ENCODE measurements at places on chromosomes 4 and X.

DNA sequence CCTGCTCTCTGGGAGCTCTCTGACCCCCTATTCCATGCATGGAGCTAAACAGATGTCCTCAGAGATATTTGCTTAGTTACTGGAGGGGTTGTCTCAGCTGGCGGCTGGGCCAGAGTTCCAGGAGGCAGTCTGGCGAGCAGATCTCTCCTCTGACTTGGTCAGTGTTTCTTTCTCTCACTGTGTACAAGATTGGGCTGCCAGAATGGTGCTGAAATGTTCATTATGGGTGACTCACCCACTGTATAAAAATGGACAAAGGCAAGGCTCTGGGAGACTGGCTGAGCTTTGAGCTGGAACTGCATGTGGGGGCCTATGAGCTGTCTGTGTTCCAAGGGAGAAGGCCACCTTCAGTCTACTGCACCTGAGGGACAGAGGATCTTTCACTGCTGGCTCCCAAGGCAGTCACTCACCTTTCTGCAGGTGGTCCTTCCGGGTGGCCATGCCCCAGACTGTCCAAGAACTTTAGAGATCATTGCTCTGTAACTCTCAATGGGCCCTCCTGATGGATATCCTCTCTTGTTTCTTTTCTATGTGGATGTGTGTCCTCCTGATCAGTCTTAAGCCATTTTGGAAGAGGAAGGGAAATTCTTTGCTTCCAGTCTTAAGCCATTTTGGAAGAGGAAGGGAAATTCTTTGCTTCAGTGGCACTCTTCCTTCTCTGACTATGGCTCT lies 88.2 kb downstream of the CFAP299 start:
- no peak for DNase-seq

DNA sequence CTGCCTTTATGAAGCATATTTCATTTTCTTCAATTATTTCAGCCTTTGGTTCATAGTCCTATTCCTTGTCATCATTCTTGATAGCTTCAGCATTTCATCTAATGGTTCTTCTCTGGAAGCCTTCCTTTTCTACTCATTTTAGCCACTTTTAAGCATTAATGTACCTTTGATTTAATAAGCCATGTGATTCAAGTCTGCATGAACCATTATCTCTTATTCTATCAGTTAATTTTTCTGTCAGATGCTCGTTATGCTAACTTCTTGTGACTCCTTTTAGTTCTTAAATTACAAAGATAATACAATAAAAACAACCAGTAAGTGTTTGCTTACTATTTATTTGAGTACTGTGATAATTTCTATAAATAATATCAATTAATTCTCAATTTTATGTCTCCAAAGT lies 210.1 kb upstream of the MAB21L2 start:
- no peak for DNase-seq

- DNase-seq = no peak
Observed at GRCh38 chr4:25423548-25423947, 46.5 kb downstream of the ANAPC4 start.

DNA sequence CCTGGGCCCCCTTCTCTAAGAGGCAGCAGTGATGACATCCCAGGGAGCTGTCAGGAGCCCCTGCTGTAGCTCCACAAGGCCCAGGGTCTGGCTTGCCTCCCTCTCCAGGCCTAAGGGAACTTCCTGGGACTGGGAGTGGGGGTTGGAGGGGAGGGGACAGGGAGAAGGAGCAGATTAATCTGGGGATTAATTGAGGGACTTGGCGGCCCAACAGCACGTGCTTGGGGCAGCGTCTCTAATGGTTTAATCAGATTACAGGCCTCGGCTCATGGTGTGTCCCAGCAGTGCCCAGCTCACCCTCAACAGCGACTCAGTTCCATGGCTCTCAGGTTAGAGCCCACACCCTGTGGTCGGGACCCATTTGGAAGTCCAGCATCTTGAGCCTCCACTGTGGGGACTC lies 47.9 kb downstream of the EFNB1 start:
- no peak for DNase-seq

Data from stimulated activated naive CD4-positive, alpha-beta T cell (primary cell).